Right ventricle myocardium inferior (tissue), 1 donor: ENCODE measurements at places on chromosomes 16 and 17. TPM values are rescaled to one million over a fixed set of nuclear protein-coding genes. Genes with fewer than 3 reads are reported as not detected.

DNA sequence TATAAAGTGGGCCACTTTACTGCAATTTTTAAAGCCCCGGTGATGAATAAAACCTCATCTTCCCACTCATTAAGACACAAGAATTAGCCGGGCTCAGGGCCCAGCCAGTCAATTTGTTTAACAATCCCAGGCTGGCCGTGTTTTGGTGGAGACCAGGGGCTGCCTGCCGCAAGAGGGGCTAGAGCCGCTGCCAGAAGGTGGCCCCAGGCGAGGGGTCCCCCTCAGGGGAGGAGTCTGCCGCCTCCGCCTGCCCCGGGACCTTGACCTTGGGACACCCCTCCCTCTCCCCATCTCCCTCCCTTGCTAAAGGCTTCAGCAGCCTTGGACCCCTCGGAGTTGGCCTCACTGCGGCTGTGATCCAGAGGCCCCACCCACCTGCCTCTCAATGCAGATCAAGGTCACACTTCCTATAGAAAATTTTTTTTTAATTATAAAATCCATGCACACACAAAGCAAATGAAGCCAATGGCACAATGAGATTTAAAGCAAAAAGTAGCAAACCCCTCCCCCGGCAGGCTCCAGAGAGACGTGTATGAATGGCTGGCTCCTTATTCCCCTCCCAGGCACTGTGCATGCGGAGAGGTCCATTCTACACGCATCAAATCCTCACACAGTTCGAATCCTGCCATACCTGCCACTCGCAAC, 23.0 kb upstream of the SLC38A10 start:
- DNase-seq = peak; percentile 11

GRCh38 chr16:29743475-29743826, 2.3 kb downstream of the C16orf54 start:
- DNase-seq = no peak

DNA sequence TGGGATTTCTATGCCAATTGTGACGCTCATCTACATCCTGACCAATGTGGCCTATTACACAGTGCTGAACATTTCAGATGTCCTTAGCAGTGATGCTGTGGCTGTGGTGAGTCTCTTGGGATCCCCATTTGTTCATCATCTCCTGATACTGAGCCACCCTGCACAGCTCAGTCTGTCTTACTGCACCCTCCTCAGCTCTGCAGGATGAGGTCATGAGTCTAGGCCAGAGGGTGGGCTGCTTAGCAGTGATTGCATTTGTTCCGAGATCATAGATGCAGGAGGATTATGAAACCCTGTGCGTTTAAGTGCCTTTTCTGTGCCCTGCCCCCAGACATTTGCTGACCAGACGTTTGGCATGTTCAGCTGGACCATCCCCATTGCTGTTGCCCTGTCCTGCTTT, 19.5 kb downstream of the SLC7A6OS start:
- no peak for DNase-seq

- no peak for DNase-seq
Observed at GRCh38 chr16:997440-998051, 16.0 kb downstream of the SOX8 start.

GRCh38 chr16:2992383-2993081, 12.3 kb upstream of the PKMYT1 start:
- no peak for DNase-seq

PTGES3L gene
- total RNA-seq = 51.0 TPM

RGS11 gene
- total RNA-seq = 15.4 TPM

CDC42EP4 gene
- total RNA-seq = 58.8 TPM
